ENCODE measurements at places on chromosomes 6 and 20.
A peak's percentile ranks its signal among the peaks of the same experiment; 100 is the strongest.

DNA sequence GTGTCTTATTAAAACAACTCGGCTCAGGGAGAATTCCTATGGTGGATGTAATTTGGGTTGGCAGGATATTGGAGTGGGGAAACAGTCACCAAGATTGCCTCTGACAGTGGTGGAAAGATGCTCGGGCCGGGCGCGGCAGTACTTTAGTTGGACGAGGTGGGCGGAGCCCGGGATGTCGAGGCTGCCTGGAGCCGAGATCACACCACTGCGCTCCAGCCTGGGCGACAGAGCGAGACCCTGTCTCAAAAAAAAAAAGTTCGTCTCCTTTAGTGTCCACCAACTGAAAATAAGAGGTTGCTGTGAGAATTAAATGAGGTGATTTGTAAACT, 621 bp downstream of the NOL7 start:
- peak; percentile 20 for DNase-seq

- DNase-seq: no peak
Measured at GRCh38 chr6:71190809-71191208, 97.8 kb upstream of the OGFRL1 start.

- DNase-seq: no peak
Measured at GRCh38 chr6:155646443-155646842, 190.8 kb upstream of the NOX3 start.

GRCh38 chr20:21125072-21125848, 622 bp upstream of the KIZ start:
- no peak for DNase-seq

DNA sequence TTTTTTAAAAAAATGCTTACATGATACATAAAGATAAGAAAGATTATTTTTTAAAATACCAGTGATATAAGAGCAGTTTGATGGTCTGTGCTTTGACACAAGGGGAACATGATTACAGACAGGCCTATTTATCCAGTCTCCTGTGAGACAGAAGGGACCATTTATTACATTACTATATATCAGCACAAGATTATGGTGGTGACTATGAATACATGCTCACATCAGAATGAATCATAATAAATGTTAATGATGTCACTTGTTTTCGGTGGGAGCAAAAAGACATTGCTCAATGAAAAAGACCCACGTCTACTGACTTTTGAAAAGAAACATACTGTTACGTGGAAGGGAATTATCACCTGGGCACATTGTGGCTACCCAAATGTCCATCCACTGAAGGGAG, 455.1 kb downstream of the CDC5L start:
- DNase-seq: no peak

DNA sequence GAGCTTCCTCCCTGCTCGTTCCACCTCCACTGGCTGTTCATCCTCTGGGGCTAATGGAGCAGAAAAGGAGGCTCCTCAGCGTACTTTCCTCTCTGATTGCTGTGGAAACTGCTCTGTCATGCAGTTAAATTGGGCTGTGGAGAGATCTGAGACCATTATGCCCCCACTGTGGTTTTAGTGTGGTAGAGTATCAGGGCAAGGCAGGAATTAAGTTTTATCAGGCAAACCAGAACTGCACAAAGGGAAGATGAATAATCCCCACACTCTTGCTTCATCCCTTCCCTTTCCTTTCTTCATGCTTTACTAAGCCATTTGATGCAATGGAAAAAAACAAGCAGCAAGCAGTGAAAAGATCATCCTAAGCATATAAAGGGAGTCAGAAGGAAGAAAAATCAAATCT, 11.9 kb upstream of the ME1 start:
- no peak for DNase-seq

DNA sequence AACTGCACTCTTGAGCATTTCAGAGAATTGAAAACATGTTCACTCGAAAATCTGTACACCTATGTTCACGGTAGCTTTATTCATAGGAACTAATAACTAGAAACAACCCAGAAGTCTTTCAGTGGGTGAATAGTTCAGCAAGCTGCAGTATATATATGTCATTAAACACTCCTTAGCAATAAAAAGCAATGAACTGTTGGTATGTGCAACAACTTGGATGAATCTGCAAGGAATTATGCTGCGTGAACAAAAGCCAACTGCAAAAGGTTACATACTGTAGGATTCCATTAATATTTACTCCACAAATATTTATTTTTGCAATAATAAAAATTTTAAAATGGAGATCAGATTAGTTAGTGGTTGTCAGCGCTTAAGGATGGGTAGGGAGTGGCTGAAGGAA, 22.1 kb upstream of the FKBP1A start:
- no peak for DNase-seq

DNA sequence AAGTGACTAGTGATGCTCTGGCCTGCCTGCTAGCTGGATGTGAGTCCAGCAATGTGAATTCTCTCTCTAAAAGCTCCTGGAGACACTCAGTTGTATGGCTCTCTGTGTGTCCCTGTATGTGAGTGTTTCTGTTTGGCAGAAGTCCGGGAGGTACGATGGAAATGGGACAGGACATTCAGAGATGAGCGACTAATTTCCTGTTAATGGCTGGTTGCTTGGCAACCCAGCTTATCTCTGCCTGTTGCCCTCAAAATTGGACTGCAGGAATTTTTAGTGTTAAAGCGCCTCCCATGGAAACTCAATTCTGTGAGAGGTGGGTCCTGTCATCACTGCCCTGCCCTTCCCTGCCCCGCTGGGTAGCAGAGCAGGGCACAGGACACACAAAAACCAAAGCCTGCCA, 136.8 kb upstream of the LRFN2 start:
- DNase-seq: no peak

- no peak for DNase-seq
Measured at GRCh38 chr6:160417146-160417545, 69.0 kb downstream of the SLC22A3 start.

- no peak for DNase-seq
Measured at GRCh38 chr6:105884426-105884825, 201.7 kb upstream of the PRDM1 start.

DNA sequence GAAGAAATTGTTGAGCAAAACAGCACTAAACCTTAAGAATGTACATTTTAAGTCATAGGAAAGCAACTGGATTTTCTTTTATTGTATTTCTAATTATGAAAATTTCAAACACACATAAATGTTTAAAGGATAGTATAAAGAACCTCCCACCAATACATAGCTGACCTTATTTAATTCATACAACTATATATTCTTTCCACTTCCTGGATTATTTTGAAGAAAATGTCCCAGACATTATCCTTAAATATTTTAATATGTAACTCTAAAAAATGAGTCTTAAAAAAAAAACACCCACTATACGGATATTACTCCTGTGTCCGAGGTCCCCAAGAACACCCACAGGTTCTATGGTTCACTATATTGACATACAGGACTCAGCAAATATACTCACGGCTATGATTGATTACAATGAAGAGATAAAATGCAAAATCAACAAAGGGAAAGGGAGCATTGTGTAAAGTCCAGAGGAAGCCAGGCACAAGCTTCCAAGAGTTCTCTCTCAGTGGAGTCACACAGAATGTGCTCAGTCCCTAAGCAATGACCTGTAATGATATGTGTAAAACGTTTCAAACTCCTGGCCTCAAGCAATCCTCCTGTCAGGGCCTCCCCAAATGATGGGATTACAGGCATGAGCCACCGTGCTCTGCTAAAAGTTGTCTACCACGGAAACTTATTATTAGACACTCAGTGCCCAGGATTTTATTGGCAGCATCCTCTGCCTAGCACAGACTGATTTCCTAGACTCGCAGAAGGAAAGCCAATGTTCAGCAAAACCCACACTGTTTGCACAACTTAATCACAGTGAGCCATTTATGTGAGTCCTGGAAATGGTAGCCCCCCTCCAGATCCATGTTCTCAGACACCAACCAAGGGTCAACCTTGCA, 23.2 kb downstream of the GLYATL3 start:
- no peak for DNase-seq

DNA sequence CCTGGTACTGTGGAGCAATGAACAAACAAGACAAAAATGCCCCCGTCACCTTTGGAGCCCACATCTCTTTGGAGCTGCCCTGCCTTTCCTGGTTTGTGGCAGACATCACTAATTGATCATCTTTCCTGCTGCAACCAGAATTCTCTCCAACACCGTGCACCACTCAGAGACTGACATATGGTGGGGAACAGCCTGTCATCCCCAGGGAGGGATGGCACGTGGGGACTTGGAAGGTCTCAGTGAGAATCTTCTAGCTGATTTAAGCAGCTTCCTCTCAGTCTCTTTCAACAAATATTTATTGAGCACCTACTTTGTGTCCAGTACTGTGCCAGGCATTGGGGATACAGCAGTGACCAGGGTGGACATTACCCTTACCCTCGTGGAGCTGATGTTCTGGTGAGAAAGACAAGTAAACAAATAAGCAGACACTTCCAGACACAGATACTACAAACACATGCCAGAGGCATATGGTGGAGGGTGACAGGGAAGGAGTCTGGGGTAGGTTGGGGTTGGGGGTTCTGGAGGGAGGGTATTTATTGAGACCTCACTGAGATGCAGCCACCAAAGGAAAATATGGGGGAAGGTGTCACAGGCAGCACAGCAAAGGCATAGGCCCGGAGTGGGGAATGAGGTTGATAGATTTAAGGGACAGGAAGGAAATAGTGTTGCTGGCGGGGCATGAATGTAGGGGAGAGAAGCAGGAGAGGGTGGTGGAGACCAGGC, 82.3 kb downstream of the CEBPB start:
- DNase-seq: no peak

DNA sequence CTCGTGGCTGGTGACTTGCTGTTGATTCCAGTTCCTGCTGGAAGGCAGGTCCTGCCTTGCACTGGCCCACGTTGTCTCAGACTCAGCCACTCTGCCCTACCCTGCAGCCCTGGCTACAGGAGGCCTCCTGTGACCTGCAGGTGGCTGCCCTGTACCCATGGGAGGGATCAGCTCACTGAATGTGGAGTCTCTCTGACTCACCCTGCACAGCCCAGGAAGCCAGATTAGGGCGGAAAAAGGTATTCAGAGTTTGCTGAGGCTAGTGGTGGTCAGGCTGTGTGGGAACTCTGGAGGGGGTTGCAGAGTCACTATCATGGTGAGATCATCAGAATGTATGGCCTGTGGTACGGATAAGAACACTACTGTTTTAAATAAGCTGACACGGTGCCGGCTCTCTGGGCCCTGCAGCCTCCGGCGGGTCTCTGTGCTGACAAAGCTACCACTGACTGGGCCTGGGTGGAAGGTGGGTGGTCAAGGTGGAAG, 24.7 kb upstream of the PYGB start:
- DNase-seq: no peak

DNA sequence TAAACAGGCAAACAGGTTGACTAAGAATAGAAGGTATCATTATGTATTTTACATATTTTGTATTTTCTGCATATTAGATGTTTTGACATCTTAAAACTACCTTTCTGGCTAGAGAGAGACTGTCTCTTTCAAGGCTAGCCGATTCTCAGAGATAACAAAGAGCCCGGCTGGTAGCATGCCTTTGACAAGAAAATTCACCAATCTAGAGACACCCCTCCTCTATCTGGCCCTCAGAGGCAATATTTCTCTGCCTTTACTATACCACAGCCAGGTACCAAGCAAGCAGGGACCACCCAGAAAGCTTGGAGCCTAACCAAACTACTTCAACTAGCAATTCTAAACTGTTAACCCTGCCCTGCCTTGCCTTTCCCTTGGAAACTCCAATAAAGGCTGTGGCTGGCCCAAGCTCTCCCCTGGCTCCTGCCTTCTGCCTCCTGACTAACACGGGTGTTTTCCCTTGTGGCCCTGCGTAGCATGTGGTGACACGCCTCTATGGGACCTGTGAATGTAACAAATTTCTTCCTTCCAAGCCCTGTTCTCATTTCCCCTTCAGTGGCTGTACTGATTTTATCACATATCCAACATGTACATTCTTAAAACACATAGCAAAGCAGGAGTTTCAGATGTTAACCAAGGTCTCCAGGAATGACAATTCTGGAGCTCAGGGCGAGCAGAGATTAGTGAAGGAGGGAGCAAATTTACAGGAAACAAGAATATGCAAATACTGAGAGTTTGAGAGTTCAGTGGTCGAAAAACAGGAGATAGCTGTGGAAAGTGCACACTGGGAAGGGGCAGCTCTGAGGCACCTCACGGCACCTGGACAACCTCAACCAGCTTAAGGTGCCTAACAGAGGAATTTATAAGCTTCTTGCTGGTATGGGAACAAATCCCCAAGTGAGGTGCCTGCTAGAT, 120.8 kb downstream of the BACH2 start:
- DNase-seq: no peak

DNA sequence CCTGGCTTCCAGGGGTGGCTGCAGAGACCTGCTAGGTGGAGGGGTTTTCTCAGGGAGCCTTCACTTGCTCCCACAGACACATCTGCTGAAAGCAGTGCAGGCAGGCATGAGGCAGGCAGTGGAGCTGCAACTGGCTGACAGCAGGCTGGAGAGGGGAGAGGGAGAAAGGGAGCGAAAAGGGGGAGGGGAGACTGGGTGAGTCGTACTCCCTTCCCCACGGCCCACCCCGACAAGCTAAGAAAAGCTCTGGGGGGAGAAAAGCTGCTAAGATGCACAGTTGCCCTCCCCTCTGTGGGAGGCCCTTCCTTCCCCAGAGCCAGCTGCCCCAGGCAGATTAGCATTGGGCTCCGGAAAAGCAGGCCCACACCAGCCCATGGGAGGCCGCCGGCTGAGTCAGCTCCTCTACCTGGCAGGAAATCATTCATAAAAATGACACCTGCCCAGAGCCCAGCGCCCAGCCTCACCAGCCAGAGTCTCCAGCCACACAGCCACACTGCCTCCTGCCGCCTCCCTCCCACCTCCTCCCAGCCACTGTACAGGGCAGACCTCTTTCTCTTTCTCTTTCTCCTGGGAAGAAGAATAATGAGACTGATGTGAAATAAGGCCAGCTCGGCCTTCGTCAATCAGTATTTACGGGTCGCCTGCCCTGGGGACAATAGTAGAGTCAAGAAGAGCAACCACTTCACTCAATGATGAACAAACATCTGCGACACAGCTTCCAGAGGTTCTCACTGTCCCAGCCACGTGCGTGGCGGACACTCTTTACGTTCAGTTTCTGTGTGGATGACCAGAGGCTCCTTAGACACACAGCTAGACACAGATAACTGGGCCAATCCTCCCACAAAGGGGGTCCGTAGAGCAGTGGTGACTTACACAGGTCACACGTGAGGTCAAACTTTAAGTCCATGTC, 7.7 kb upstream of the C20orf203 start:
- DNase-seq: no peak

GRCh38 chr6:33904050-33904746, 100.4 kb upstream of the MLN start:
- DNase-seq: peak; percentile 9

GRCh38 chr20:13180986-13181889, 39.8 kb upstream of the ISM1 start:
- no peak for DNase-seq

GRCh38 chr20:63194007-63194796, 21.7 kb downstream of the YTHDF1 start:
- DNase-seq: no peak

GRCh38 chr6:166579237-166579850, 7.1 kb downstream of the RAMACL start:
- no peak for DNase-seq

DNA sequence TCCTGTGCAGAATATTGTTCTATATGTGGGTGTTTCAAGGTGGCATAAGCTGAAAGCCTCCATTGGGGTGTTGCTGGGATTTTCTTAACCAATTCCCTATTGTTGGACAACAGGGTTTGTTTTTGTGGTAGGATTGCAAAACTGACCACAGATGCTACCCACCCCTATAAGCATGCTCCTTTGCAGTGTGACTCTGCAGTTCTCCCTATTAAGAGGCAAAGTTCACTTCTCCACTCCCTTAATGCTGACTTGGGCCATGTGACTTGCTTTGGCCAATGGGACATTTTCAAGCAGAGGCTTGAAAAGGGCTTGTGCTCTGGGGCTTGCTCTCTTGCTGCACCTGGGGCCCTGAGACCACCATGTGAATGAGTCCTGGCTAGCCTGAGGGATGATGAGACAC, 8.5 kb upstream of the ANGPT4 start:
- no peak for DNase-seq

GRCh38 chr20:35714127-35714526, 14.9 kb downstream of the ROMO1 start:
- DNase-seq: no peak
